ENCODE measurements at places on chromosomes 1 and 21.

DNA sequence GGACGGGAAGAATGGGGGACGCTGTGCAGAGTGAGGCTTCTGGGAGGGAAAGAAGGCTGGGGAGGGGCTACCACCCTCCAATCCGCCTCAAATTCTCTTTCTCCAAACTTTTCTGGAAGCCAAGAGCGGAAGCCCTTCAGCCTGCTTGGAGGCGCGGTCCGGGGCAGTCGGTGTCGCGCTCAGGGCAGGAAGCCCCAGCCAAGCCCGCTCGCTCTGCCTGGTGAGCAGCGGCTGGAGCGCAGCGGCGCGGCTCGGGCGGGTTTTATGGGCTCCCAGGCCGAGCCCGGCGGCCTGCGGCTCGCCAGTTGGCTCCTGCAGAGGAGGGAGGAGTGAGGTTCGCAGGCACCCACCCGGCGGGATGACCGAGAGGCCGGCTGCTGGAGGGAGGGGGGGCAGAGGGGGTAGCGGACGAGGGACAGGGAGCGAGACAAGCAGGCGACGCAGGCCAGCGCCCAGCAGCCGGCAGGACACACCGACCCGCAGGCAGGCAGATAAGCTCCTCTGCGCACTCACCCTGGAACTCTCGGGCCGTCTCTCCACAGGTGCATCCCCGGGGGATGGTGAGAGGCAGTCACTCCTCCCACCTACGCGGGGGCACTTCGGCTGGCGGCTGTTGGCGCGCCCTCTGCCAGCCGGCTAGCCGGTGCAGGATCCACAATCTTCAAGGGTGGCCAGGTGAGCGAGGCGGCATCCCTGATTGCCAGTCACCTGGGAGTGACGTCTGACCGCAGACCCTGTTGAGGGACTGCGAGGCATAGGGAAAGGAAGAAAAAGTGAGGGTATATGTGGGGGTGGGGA, at the start of gene AVPR1B:
TSS of gene AVPR1B (minus strand) at position 238 of the 798 bp plus-strand sequence. CDS start 498 bp downstream, outside the sequence.
- DNase-seq: peak; percentile 83

- peak; percentile 78 for DNase-seq
Observed at GRCh38 chr1:183318433-183318832, 99.7 kb downstream of the NMNAT2 start.

- DNase-seq: no peak
Observed at GRCh38 chr1:174358786-174359453, 88.8 kb upstream of the GPR52 start.

GRCh38 chr1:24311234-24311633, 7.9 kb upstream of the GRHL3 start:
- DNase-seq: no peak

- no peak for DNase-seq
Observed at GRCh38 chr1:184615301-184615700, 139.4 kb downstream of the EDEM3 start.

- no peak for DNase-seq
Observed at GRCh38 chr21:25988738-25989137, 181.8 kb downstream of the APP start.

- DNase-seq: peak; percentile 96
Observed at GRCh38 chr1:31703431-31704270, at the start of gene COL16A1. COL16A1 (minus strand) TSS chr1:31704017; CDS start chr1:31702193, 1,824 bp downstream.

DNA sequence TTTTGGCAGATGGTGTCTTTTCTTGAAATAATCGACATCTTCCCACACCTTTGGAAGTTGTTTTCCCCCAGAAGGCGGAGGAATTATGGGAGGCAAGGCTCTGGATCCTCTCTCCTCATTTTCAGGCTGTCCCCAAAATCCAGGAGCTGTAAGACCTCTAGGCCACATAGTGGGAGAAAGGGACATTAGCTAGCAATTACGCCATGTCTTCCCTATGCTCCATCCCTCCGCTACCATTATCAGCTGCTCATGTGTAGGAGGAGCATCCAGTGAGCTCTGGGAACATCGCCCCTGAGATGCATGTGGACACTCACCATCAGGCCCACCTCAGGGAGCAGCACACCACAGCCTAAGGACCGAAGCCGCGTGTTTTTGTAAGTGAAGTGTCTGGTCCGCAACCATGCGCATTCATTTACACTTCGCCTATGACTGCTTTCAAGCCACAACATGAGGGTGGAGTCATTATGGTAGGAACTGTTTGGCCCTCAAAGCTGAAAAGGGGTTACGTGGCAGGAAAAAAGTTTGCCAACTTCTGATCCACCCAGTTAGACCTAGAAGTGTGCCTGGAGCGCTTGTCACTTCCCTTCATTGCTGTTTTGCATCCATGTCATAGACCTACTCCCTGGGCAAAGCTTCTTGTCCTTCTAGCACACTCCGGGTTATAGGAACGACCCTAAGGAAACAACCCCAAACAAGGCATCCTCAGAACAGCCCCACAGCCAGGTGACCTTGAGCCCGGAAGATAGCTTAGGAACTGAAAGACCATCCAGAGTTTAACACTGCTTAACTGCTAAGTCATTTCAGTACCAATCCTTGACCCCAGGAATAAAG, 85.5 kb downstream of the C1orf94 start:
- DNase-seq: no peak

DNA sequence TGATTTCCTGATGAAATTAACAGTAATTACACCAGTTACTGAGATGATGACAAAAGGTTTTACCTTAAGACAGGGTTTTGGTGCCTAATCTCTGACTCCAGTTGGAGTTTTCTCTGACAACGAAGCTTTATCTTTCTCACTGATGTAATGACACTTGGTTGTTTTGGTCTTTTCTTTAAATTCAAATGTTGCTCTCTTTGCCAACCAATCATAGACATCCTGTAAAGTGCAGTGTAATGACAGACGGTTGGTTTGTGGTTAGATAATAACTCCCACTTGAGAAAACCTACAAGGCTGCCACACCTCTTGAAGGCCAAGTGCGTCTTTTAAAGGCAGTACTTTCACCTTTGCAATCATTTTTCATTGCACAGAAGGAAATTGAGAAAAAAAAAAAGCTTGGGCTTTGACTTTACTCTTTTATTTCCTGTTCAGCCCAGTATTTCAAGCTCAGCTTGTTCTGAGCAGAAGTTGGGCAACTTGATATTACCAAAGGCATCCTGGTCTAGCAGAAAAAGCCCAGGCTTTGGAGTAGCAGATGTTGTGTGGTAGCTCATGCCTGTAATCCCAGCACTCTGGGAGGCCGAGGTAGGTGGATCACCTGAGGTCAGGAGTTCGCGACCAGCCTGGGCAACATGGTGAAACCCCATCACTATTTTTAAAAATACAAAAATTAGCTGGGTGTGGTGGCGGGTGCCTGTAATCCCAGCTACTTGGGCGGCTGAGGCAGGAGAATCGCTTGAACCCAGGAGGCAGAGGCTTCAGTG, 14.9 kb downstream of the PDIK1L start:
- no peak for DNase-seq

Data from right hindlimb (tissue), 1 donor.